ENCODE measurements at places on chromosomes 3 and 15. TPM values are rescaled to one million over a fixed set of nuclear protein-coding genes. Genes with fewer than 3 reads are reported as not detected.
A peak's percentile ranks its signal among the peaks of the same experiment; 100 is the strongest.

Gene ZNF860
- total RNA-seq, result 1.8 TPM

GRCh38 chr15:69087366-69087976, 73.0 kb upstream of the GLCE start:
- DNase-seq, result no peak

- no peak for DNase-seq
These were observed 357.1 kb upstream of the SATB1 start for GRCh38 chr3:18782191-18782590.

Gene FAM162A
- 9.4 TPM for total RNA-seq

DNA sequence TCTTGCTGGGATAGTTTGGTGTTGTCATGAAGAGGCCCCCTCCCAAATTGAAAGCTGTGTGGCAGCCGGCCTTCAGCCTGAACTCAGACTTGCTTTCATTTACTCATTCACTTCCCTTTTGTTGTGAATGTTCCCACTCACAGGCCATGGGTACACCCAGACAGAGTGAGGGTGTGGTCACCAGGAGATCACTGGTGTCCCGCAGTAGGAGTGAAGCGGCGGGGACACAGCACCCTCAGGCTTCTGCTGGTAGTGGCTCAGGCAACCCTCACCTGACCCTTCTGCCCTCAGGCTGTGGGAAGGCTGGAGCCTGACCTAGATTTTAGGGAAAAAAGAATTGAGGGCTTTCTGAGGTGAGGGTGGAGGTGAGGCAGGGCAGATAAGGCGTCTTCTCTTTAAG, 244.4 kb downstream of the SOX2 start:
- DNase-seq, result no peak

- DNase-seq, result no peak
These were observed 6.4 kb downstream of the MYL3 start for GRCh38 chr3:46856576-46857471.

DNA sequence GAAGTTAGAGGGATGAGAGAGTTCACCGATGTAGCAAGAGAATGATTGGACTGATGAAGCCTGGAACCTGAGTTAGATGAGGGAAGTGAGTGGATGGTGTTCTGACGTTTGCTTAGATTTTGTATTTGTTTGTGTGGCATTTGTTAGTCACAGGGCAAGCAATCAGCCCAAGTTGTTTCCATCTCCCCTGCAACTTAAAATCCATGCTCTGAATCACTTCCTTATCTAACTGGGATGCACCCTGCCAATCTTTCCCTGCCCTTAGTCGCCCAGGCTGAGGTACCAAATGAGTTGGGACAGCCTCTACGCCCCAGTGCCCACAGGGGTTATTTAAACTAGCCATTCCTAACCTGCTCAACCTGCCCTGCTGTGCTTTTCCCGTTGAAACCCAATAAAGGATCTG, 12.6 kb downstream of the PAQR5 start:
- DNase-seq, result no peak

DNA sequence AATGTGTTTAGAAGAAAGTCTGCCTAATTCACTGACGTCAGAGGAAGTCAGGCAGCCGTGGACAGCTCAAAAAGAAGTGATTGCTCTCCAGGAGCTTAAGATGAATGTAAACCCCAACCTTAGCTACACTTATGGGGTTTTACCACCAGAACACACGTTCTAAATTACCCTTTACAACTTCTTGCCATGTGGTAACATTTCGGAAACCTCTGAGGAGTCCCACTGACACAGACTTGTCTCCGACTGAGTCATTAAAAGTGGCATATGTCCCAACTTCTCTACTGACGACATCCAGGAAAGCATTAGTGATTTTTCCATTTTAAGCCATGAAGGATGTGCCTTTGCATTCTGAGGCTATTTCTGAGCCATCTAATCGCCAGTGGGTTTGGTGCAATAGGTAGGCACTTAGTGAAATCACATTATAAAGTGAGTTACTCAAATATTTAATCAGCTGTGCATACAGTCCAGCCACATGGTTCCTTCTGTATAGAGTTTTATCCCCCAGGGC, 32.4 kb downstream of the C2CD4A start:
- no peak for DNase-seq

DNA sequence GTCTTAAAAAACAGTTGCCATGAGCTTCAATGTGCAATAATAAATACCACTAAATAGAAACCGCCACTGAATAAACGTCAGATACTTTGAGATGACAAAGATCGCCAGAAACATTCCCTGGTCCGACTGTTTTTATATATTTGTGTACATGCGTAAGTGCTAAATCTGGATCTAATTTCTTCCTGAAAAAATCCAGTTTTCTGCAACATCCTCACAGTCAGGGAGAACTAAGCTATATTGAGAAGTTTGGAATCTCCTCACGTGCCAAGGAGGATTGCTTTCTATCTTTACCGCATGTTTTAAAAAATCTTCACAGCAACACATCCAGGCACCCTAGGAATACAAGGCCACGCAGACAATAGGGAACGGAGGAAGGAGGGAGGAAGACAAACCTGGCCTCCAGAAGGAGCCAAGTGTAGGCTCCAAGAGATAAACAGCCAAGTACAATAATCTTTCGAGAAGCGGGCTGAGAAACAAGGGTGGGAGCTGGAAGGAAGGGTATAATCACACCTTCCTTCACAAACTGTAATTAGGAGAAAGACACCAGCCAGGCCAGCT, 5.7 kb downstream of the VGLL4 start:
- DNase-seq, result no peak

GRCh38 chr3:196419386-196419785, 12.8 kb downstream of the UBXN7 start:
- DNase-seq, result no peak

Gene ACKR2
- not detected for total RNA-seq

DNA sequence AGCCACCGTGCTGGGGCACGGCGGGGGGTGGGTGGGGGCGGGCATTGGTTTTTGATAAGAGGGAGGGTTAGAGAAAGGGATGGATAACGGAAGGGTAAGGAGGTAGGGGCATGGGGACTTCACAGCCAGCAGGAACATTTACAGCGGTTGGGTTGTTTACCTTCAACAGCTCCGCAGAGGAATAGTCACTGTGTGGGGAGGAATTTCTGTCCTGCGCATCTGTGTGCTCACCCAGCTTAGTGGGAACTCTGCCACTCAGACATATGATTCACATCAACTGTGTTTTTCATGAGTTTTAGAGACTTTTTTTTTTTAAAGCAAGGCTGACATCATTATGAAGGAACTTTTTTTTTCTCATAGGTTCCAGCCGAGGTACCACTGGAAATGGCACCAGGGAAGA, 19.6 kb downstream of the CHRD start:
- DNase-seq, result no peak

DNA sequence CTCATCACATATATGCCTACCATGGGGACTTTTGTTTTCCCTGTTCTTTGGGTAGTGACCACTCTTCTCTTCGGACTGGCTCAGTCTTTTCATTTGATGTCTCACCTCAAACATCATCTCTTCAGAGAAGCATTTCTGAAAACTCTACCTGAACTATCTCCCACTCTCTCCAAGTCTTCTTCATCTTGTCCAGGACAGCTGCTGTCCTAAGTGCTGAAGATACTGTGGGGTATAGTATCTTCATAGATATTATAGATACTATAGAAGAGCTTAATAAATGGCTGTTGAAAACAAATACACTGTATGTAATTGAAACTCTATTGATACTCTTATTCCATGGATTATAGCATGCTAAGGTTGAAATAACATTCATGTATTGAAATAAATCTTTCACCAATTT, 672.3 kb downstream of the CADM2 start:
- no peak for DNase-seq

DNA sequence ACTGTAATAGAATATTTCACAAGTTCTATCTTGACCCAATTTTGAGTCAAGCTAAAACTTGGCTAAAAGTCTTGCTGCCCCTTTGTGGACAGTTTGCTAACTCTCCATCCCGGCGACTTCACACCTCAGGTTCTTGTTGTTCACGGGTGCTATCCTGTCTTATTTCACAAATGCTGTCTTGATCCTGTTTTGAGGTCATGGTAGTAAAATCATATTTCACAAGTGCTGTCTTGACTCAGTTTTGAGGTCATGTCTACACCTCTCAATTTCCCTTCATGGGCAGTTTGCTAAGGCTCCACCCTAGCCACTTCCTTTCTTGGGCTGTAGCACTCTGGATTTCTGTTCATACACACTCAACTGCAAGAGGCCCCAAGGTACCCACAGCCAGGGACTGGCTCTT, 45.0 kb upstream of the GK5 start:
- DNase-seq, result no peak

GRCh38 chr3:160686955-160687535, 10.1 kb downstream of the ARL14 start:
- no peak for DNase-seq

GRCh38 chr3:65742914-65743313, 295.8 kb downstream of the MAGI1 start:
- no peak for DNase-seq

Gene MASP1
- 50.4 TPM for total RNA-seq

Gene PP2D1
- total RNA-seq, result not detected

DNA sequence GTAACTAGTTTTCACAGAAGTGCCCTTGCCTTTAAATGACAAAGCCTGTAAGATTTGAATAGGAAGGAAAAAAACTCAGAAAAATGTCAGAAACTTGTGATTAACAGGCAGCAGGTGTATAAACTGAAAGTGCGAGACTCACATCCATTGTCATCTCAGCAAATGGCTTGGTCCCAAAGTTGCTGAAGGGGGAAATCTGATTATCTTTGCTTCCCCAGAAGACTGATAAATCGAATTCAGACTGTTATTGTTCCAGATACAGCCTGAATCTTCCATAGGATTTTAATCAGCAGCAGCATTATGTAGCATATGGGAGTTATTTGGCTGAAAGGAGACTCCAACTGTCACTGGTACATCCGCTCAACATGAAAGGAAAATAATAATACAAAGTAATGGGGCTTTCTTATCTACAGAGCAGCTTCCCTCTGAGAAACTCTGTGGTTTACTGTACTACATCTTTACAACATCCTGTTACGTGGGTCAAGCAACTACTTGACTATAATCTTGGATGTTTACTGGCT, 550.4 kb upstream of the CCDC54 start:
- no peak for DNase-seq

- peak; percentile 23 for DNase-seq
These were observed 40.3 kb downstream of the RGMA start for GRCh38 chr15:93048759-93049161.

DNA sequence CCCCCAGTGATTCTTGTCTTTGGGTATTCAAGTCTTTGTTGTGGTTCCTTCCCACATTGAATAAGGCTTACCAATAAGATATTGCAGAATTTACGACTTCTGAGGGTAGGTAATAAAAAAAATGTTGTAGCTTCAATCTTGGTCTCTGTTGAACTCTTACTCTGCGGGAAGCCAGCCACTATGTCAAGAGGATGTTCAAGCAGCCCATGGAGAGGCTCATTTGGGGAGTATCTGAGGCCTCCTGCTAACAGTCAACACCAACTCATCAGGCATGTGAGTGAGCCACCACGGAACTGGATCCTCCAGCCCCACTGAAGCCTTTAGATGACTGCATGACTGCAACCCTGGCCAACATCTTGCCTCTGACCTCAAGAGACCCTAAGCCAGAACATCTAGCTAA, 3.2 kb upstream of the TBC1D23 start:
- DNase-seq, result no peak

Gene TICRR
- 5.7 TPM for total RNA-seq

GRCh38 chr3:177835008-177835407, 637.7 kb upstream of the TBL1XR1 start:
- no peak for DNase-seq

DNA sequence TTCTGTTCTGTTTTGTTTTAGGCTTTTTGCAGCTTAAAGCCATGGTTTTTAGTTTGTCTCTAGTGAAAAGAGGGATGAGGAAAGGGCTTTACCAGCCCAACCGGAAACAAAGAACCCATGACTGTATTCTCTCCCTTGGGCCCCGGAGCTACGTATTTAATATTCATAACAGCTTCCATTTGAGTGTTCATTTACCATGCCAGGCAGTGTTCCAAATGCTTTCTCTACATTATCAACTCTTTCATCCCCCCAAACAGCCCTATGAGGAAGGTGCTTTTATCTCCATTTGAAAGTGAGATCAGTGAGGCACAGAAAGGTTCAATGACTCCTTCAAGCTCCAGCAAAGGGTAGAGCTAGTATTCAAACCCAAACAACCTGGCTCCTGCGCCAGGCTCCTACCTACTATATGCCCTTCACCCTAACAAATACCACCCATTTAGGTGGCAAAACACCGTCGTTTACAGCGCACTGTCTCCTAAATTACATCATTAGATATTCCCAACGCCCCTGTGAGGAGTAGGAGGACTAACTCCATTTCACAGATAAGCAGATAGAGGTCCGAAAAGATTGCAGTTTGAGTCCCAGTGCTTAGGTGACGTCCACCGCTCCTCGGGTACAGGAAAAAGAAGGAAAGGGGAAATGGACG, 27.9 kb downstream of the GTPBP8 start:
- DNase-seq, result peak; percentile 8

DNA sequence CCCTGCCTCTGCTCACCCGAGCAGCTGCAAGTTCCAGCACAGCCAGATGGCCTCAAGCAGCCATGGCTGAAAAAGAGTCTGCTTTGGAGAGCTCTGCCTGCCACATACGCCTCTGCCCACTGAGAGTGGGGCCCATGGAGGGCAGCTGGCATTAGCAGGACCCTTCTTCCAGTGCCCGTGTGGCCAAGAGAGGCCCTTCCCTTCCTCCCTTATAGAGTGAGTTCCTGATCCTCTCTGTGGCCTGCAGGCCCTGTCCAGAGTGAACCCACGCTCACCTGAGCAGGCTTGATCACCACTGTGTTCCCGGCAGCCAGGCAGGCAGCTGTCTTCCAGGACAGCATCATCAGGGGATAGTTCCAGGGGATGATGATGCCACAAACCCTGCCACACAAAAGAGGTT, 41.4 kb upstream of the SLC41A3 start:
- no peak for DNase-seq

Gene P2RY13
- total RNA-seq, result 1.7 TPM

DNA sequence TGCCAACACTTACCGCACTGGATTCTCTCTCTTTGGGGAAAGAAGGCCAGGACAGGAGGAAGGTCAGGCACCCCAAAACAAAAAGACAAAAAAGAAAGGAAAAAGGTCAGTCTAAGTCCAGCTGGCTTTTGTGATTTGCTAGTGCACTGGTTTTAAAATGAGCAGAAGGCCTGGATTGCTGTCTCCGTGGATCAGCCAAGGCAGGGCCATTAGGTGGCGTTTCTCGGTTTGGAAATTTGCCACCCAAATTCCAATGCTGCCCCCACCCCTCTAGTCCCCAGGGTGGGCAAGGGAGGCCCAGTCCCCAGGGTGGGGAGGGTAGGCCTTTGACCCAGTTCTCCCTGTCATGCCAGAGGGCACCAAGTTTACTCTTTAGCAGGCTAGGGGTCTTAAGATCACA, 33.3 kb downstream of the TLE3 start:
- DNase-seq, result no peak

GRCh38 chr3:61571516-61572336, 10.4 kb downstream of the PTPRG start:
- DNase-seq, result no peak

DNA sequence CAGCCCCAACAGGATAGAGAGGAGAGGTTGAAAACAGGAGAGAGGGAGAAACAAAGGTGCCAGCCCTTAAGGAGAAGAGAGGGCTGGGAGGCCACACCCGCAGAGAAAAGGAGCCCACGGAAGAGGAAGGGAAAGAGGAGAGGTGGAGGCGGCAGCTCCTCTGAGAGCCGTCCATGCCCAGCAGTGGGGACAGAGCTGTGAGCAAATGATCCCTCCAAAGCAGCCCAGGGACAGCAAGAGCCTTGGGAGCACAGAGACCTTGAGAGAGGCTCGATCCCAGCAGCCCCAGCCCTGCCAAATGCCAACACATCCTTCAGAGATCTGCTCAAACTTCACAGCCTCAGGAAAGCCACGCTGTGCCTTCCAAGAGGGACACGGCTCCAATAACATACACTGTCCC, 66.7 kb upstream of the CORO2B start:
- no peak for DNase-seq

Gene CP
- total RNA-seq, result 3.1 TPM

Gene SI
- total RNA-seq, result 0.18 TPM

Gene CBLB
- total RNA-seq, result 68.4 TPM
